Smooth muscle cell of the pulmonary artery (primary cell): ENCODE measurements at places on chromosomes 12 and 14. TPM values are rescaled to one million over a fixed set of nuclear protein-coding genes. Genes with fewer than 3 reads are reported as not detected.

Gene PXN
- total RNA-seq: 27.4 and 38.6 TPM in 2 replicates

Gene PTPRR
- total RNA-seq: 0.78 and 0.92 TPM in 2 replicates

Gene SYT1
- 2.0 and 25.2 TPM in 2 replicates for total RNA-seq

Gene TMEM30B
- 0.86 and 2.3 TPM in 2 replicates for total RNA-seq

Gene DDN
- 0.20 and 0.30 TPM in 2 replicates for total RNA-seq

Gene KRT81
- 0.13 and 0.20 TPM in 2 replicates for total RNA-seq

Gene P3H3
- 170 and 258 TPM in 2 replicates for total RNA-seq

Gene POTEG
- total RNA-seq: not detected in 2 replicates

Gene SPTB
- total RNA-seq: 0.13 TPM in 1 of 2 replicates, not detected in the other

Gene KRT86
- 5.0 and 8.7 TPM in 2 replicates for total RNA-seq

Gene MYF6
- not detected in 2 replicates for total RNA-seq

Gene ZNF605
- total RNA-seq: 16.1 and 17.3 TPM in 2 replicates

Gene ETFRF1
- total RNA-seq: 11.6 and 16.5 TPM in 2 replicates

Gene ACACB
- total RNA-seq: 2.2 and 5.2 TPM in 2 replicates

Gene TRIM9
- 0.39 and 0.73 TPM in 2 replicates for total RNA-seq

Gene APOF
- not detected in 2 replicates for total RNA-seq

Gene RAB3IP
- 2.8 and 3.4 TPM in 2 replicates for total RNA-seq

Gene HOXC6
- total RNA-seq: 0.56 and 2.3 TPM in 2 replicates

Gene MYF5
- total RNA-seq: not detected in 2 replicates

Gene GLS2
- 0.13 and 0.20 TPM in 2 replicates for total RNA-seq

Gene KLHL33
- 0.03 and 0.07 TPM in 2 replicates for total RNA-seq

Gene C12orf54
- not detected in 2 replicates for total RNA-seq

Gene PLEKHD1
- under 0.01 and 0.07 TPM in 2 replicates for total RNA-seq

Gene DIO2
- total RNA-seq: 18.7 and 97.5 TPM in 2 replicates

Gene MED13L
- 73.7 and 88.9 TPM in 2 replicates for total RNA-seq

Gene RAD51AP1
- 1.7 and 5.2 TPM in 2 replicates for total RNA-seq

Gene DCAF11
- 50.9 and 56.8 TPM in 2 replicates for total RNA-seq

Gene SMCO2
- total RNA-seq: 0.40 TPM in 1 of 2 replicates, not detected in the other

Gene SIX6
- not detected in 2 replicates for total RNA-seq

Gene KRT77
- total RNA-seq: not detected in 2 replicates

Gene SERPINA1
- total RNA-seq: not detected in 2 replicates

Gene SERPINA12
- not detected in 2 replicates for total RNA-seq

Gene HPD
- total RNA-seq: 0.46 and 1.4 TPM in 2 replicates

Gene HOXC10
- total RNA-seq: not detected in 2 replicates

Gene CCDC175
- total RNA-seq: not detected in 2 replicates
